ENCODE measurements at places on chromosomes 7 and 10.

DNA sequence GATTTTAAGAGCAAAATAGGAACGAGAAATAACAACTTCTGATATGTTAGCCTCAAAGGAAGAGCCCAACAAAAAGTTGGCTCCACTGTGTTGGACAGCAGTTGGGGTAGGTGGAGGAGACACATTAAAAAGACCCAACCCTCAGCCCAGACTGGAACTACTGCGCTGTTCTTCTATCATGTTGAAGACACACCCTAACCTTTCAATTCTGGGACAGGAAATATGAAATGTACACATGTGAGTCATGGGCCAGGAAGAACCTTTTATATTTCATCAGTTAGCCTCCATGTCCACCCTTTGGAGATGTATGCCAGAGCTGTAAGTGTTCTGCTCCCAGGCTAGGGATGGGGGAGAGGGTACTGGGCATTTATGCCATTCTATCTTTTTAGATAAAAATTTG, 22.1 kb downstream of the CLDN12 start:
- DNase-seq: no peak

- DNase-seq: no peak
These were observed 406.7 kb upstream of the POT1 start for GRCh38 chr7:125336326-125336725.

DNA sequence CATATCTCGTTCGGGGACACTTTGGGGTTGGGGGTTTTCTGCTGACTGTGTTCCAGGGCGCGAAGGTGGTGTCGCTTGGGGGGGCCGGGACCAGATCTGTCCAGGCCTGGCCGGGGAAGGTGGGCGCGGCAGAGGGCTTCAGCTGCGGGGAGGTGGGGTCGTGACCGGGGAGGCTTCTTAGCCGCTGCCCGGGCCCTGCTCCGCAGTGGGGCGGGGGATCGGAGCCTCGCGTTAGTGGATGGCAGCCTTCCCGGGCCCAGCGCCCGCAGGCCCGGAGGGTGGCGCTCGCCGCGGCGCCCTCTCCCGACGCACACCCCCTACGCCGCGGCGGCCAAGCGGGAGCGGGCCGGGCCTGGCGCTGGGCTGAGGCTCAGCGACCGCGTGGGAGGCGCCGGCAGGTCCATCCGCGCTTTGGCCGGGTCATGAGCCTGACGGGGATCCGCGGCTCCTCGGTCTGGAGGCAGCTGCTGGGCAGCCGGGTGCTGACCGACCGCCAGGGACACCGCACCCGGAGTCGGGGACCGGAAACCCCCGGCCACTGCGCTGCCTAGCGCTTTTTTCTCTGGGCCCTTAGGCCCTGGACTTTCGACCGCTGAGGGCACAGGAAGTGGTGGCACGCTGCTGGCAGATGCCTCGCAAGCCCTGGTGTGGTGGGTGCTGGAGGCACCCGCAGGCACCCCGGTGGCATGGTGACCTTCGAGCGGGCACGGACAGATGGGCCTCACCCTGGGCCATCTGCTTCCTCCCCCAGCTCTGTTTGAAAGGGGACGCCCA, 1.2 kb downstream of the AGAP3 start:
- no peak for DNase-seq

DNA sequence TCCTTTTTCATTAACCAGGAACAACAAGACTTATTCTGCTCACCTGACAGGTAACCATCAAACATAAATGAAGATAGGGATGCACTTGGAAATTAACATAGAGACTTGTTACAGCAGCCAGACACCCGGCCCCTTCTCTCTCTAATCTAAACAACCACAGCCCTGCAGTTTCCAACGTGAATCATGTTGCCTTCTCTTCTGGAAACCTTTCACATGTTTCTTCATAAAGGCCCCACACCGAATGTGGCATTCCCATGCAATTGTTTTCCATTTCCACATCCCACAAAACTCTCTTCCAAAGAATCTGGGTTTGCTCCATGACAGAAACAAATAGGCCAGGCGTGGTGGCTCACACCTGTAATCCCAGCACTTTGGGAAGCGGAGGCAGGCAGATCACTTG, 15.0 kb upstream of the WDR86 start:
- DNase-seq: no peak

DNA sequence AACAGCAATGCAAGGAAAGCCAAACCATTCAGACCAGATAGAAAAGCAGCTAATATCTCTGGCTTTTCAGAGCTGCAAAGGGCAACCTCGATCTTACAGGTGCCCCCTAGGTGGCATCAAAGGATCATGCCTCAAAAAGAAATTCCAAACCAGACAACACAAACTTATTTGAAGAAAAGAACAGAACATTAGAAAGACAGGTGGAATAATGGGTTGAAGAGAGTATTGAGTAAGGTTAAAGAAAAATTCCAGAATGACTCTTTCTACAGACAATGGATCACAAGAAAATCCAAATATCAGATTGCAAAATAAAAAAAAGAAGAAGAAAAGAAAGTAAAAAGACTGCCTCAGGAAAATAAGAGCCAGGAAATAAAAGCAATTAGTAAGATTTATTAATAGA, 213.7 kb downstream of the ELMO1 start:
- DNase-seq: no peak

DNA sequence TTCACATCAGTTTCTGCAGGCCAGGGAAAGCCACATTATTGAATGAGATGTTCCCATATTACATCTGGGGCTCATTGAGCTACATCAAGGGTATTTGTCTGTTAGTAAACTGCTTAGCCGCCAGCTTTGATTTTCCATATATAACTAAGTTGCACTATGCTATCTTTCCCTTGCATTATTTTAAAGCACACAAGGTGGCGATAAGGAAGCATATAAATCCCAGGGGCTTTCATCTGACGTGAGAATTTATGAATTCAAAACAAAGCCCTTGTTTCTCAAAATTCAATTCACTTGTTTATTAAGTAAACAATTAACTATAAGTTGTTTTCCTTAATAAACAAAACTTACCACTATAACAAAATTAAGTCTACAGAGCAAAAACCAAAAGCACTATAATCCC, 334.1 kb upstream of the TPK1 start:
- no peak for DNase-seq

- no peak for DNase-seq
These were observed 196.4 kb downstream of the ADRA2A start for GRCh38 chr10:111273235-111273634.

- no peak for DNase-seq
These were observed 611.2 kb downstream of the PTPRN2 start for GRCh38 chr7:157976406-157976805.

GRCh38 chr10:28494420-28494819, 38.5 kb upstream of the WAC start:
- DNase-seq: no peak

GRCh38 chr7:102111061-102112041, 175.3 kb upstream of the SH2B2 start:
- no peak for DNase-seq

DNA sequence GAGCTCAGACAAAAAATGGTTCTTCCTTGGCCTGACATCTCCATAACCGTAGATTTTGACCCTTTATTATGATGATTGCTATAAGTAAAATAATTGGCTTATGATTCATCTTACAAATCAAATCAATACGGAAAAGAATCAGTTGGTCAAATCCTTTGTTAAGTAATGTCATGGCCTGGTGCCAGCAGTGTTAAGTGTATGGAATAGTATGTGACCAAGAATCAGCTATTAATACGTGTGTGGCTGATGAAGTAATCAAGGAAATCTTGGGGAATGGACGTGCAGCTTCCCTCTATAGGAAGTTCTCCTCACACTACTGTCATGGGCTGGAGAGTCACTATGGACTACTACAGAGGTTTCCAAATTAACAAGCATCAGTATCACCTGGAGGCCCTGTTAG, 230.6 kb downstream of the TWIST1 start:
- DNase-seq: no peak

- DNase-seq: no peak
These were observed 66.7 kb downstream of the CCDC3 start for GRCh38 chr10:12934777-12935176.

DNA sequence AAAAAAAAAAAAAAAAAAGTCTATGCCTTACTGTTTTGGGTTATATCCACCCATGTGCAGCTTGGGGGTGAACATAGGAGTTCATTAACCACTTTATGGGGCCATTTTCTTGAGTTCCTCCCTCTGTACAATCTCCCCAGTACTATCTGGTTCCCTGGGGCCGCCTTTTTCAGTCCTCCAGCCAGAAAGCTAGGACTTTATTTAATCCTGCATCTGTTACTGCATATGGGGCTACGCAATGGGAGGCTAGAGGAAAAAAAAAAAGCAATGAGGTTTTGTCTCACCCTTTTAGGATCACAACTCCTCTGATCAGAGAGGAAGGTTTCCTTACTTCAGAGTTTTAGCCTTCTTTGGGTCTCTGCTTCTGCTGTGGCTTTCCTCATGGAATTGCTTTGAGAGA, 51.0 kb downstream of the BTRC start:
- no peak for DNase-seq

DNA sequence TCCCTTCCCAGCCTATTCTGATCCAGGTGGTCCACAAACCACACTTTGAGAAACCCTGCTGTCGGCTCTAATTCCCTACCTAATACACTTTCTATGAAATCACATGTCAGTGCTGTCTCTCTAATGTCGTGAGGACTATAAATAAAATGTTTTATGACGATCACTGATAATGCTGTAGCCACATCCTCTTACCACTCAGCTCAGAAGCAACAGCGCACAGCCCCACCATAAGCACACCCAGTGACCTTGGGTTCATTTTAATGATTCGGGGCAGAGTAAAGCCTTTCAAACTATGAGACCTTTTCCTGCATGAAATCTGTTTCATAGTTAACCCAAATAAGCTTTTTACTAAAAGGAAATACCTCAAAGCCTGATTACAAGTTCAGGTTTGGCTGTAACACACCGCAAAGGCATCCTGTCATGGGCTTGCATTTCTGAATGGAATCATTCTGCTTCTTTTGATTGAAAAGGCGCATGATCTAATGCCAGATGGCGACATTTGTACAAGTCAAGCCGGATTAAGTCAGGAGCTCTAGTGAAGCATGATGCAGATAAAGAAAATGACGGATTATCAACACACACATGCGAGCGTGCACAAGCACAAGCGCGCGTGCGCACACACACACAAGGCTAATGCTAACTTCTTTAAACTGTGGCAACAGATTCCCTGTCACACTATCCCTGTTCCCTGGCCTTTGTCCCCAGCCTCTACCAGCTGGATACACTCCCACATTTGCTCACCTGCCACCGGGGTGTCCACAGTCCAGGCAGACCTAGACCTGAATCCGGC, 180.5 kb upstream of the PDE1C start:
- DNase-seq: no peak

- DNase-seq: no peak
These were observed 260.9 kb downstream of the SLC25A13 start for GRCh38 chr7:96061009-96061408.

DNA sequence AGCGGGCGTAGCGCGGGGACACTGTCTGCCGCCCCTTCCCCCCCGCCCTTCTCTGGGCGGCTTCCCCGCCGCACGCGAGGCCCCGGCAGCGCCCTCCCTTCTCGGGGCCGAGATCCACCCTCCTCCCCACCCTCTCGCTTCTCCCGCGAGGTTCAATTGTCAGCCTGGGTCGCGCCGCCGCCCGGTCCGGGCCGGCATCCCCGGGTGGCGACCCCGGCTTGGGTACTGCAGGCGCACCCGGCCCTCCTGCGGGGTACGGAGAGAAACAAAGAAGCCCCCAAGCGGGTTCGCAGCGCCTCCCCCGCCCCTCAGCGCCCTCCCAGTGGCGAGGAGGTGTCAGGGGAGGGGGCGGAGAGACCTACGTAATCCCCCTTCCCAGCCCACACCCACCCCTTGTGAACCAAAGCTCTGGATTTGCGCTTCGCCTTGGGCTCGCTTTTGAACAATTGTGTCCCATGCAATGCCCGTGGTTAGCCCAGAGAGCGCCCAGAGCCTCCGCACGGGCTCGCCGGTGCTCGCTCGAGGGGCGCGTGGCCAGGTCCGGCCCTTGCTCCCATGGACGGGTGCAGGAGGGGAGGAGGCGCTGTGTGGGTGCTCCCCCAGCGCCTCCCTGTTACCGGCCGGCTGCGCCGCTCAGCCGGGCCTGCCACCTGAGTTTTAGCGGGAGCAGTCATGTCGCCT, 634 bp downstream of the HECW1 start:
- DNase-seq: no peak

GRCh38 chr10:22365233-22365632, 19.9 kb downstream of the SPAG6 start:
- no peak for DNase-seq

DNA sequence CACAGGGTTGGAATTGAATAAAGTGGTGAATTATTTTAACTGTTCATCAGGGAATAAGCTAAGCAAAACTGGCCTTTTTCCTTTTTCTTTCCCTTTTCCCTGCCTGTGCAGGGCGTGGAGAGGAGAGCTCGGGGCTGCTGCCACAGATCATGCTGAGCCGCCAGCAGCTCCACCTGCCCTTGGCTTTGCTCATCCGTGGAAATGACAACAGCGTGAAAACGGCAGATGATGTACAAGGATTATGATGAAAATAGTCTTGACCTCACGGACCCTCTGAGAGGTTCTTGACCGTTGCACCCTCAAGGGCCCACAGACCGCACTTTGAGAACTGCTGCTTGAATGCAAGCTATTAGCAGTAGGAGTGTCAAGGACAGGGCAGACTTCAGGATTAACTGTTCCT, 10.6 kb downstream of the PPP2R2D start:
- no peak for DNase-seq

GRCh38 chr10:128854963-128855362, 612.1 kb upstream of the MGMT start:
- no peak for DNase-seq

- DNase-seq: no peak
These were observed 3.6 kb downstream of the ELFN1 start for GRCh38 chr7:1673581-1674118.

- peak; percentile 32 for DNase-seq
These were observed 8.4 kb upstream of the PGAM2 start for GRCh38 chr7:44073664-44074348.

GRCh38 chr7:25478925-25479324, 250.6 kb upstream of the NPVF start:
- no peak for DNase-seq

- DNase-seq: no peak
These were observed 331.3 kb downstream of the PLXNA4 start for GRCh38 chr7:132244903-132245480.

GRCh38 chr7:79668292-79668691, 214.8 kb upstream of the MAGI2 start:
- DNase-seq: no peak

DNA sequence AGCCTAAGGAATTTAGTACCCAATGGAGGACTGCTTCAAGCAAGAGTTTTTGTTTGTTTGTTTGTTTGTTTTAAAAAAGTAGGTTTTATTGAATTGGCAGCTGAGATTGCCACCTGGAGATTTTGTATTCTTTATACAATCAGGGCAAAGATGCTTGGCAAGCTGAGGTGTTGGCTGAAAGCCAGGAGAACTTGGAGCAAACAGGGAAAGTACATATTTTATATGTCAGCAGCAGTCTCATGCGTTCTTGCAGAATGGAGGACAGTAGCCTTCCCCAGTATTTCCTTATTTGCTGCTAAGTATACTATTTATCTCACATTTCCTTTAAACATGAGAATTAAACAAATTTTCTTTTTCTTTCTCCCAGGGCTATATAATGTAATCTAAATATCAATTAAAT, 22.6 kb upstream of the ICA1 start:
- no peak for DNase-seq
